ENCODE measurements at places on chromosomes 6 and 20. TPM values are rescaled to one million over a fixed set of nuclear protein-coding genes. Genes with fewer than 3 reads are reported as not detected.

C6orf58 gene
- not detected for total RNA-seq

- no peaks in the 10 kb centered on the region for H3K4me1 ChIP-seq
- peak overlapping the region; percentile 12 for H3K27ac ChIP-seq
- H3K4me3 ChIP-seq = no peak overlapping the region
- peaks cover 2% of the 10 kb centered on the region for H3K36me3 ChIP-seq
- H3K27me3 ChIP-seq = peaks cover 43% of the 10 kb centered on the region
Measured at GRCh38 chr6:109879521-109879920, 98.6 kb upstream of the GPR6 start.

DNA sequence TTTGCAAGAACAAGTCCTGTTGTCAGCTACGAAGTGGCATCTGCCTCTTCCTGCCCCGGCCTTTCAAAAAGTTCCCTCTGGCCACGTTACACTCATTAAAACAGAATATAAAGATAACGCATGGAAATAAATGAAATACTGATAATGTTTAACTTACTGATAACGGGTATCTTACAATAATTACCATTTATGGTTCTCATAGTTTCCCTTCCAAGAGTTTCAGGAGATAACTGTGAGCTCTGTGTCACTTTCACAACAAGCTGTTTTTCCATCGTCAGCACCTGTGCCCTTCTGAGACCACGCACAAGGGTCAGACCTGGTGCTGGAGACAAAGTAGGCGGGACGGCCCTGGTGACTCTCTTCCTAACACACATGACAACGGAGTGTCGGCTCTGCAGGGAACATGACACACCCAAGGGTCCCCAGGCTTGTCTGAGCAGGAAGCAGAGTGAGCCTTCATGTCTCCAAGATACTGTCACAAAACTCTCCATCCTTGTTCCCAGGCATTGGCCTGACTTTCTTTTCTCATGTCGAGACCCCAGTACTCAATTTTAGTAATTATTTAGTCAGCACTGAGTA lies 86.2 kb upstream of the THBS2 start:
- DNase-seq = no peak
- H3K4me3 ChIP-seq = no peak overlapping the region
- H3K27me3 ChIP-seq = peaks cover 52% of the 10 kb centered on the region

CST1 gene
- total RNA-seq = not detected

DNA sequence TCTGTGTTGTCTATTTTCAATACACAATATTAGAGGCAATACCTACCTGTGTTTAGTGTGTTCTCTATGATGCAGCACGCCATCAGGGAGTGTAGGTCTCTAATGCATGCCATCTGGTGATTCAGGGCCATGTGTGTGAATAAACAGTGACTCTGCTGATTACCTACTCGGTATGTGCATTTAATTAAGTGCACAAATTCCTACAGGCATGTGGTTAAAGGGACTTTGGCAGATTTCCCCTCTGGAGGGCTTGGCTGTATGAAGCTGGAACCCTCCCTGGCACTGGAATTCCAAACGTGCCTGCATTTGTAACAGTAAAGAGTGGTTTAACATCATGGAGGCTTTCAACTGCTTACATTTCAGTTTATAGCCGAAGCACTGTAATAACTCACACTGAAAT lies 401.5 kb upstream of the SASH1 start:
- no peaks in the 10 kb centered on the region for H3K4me1 ChIP-seq
- no peaks in the 10 kb centered on the region for H3K36me3 ChIP-seq
- H3K27me3 ChIP-seq = no peaks in the 10 kb centered on the region
- no peak overlapping the region for H3K4me3 ChIP-seq
- DNase-seq = no peak

NNAT gene
- not detected for total RNA-seq

DNA sequence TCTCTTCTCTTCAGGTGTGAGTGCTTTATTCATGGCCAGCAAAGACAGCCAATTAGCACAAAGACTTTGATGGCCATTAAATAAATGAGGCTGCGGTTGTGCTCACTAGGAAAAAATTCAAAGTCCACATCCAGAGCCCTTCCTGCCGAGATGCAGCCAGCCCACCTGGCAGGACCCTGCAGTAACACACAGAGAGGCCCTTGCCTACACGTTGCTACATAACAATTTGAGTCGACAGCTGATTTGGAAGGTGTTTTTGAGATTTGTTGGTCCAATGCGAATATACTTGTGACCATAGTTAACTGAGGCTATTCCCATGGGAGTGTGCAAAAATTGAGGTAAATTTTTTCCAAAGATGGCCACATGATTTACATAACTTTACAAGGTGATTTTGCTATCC lies 605.4 kb upstream of the HTR1E start:
- H3K36me3 ChIP-seq = no peaks in the 10 kb centered on the region
- no peak for DNase-seq
- no peak overlapping the region for H3K4me3 ChIP-seq
- no peak overlapping the region for H3K27ac ChIP-seq

DNA sequence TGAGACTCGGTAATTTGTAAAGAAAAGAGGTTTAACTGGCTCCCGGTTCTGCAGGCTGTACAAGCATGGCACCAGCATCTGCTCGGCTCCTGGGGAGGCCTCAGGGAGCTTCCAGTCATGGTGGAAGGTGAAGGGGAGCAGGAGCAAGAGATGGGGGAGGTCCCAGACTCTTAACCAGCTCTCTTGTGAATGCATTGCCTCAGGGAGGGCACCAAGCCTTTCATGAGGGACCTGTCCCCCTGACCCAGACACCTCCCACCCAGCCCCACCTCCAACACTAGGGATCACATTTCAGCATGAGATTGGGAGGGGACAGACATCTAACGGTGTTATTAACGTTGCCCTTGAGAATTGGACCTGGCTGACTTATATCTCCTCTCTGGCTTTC lies 68.6 kb downstream of the PTPN1 start:
- H3K4me3 ChIP-seq = no peak overlapping the region
- no peak for DNase-seq
- H3K27me3 ChIP-seq = no peaks in the 10 kb centered on the region
- peaks cover 5% of the 10 kb centered on the region for H3K36me3 ChIP-seq

C20orf202 gene
- total RNA-seq = 0.68 TPM

DNA sequence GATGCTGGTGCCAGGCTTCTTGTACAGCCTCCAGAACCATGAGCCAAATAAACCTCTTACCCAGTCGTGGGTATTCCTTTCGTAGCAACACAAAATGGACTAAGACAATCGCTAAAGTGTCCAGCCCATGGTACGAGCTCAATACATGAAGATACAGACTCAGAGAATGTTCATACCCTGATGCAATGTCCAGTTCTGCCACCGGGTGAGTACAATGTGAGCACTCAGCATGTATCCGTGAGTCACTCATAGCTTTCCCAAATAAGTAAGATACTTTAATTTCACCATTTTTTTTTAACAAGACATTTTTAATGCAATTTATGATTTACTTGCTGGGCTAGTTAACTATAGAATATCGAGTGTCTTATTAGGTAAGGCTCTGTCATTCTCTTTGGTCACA lies 26.7 kb upstream of the PDE10A start:
- no peak overlapping the region for H3K27ac ChIP-seq
- H3K27me3 ChIP-seq = no peaks in the 10 kb centered on the region
- H3K4me1 ChIP-seq = no peaks in the 10 kb centered on the region
- no peak overlapping the region for H3K4me3 ChIP-seq

- H3K36me3 ChIP-seq = peaks cover 3% of the 10 kb centered on the region
- peaks cover 17% of the 10 kb centered on the region for H3K4me1 ChIP-seq
- H3K27ac ChIP-seq = peak overlapping the region; percentile 81
- H3K4me3 ChIP-seq = peak overlapping the region; percentile 94
- DNase-seq = peak; percentile 34
- H3K27me3 ChIP-seq = peaks cover 35% of the 10 kb centered on the region
Measured at GRCh38 chr20:63009988-63010769, 3.4 kb upstream of the BHLHE23 start.

- H3K4me1 ChIP-seq = peaks cover 2% of the 10 kb centered on the region
- H3K36me3 ChIP-seq = no peaks in the 10 kb centered on the region
Measured at GRCh38 chr20:57346477-57346876, 4.6 kb upstream of the RAE1 start.

DNA sequence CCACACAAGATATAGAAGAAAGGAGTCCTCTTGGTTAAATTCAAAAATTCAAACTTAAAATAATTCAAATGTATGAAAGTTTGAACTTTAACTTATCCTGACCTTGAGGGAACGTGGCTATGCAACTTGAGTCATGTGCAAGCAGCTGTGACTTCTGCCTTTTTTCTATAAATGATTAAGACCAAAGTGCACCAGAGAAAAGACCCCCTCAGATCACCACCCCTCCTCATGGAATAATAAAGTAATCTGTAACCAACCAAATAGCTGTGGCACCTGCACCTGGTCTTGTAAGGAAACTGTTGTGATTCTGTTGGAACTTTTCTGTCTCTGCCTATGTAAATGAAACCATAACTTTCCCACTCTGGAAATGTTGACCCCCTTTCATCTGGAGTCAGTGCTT lies 141.1 kb upstream of the GGTLC1 start:
- H3K4me1 ChIP-seq = peaks cover 3% of the 10 kb centered on the region
- H3K36me3 ChIP-seq = no peaks in the 10 kb centered on the region
- H3K27ac ChIP-seq = no peak overlapping the region
- H3K27me3 ChIP-seq = peaks cover 37% of the 10 kb centered on the region
- H3K4me3 ChIP-seq = no peak overlapping the region

DNA sequence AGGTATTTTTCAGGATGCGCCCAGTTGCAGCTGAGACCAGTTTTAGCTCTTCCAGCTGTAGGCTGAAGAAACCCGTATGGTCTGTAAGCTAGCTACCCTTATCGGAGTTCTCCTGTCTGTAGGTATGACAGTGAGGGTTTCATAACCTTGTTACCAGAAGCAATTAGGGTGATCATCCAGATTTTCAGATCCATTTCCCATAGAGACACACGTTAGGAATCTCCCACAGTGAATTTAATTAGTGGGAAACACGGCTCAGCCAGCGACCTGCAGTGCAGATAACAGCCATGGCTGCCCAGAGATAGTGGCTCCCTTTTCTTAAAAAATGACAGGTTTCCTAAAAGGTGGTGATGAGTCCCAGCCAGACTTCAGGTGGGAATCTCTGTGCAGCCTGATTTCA lies 111.1 kb downstream of the BTBD3 start:
- no peaks in the 10 kb centered on the region for H3K27me3 ChIP-seq
- H3K4me3 ChIP-seq = no peak overlapping the region
- H3K36me3 ChIP-seq = no peaks in the 10 kb centered on the region
- no peaks in the 10 kb centered on the region for H3K4me1 ChIP-seq
- H3K27ac ChIP-seq = no peak overlapping the region
